Cardiac septum (tissue), 1 donor: ENCODE measurements at places on chromosomes 7 and 10. TPM values are rescaled to one million over a fixed set of nuclear protein-coding genes. Genes with fewer than 3 reads are reported as not detected.

GRCh38 chr7:100211342-100211780 is 8.4 kb upstream of the PVRIG start:
- no peak for DNase-seq

- DNase-seq, result no peak
Observed at GRCh38 chr10:6269953-6270867, 67.5 kb downstream of the PFKFB3 start.

The ITGA8 gene
- 2.5 TPM for total RNA-seq

The BAG3 gene
- 172 TPM for total RNA-seq

- DNase-seq, result peak; percentile 51
Observed at GRCh38 chr10:111116762-111117445, 40.1 kb downstream of the ADRA2A start.

DNA sequence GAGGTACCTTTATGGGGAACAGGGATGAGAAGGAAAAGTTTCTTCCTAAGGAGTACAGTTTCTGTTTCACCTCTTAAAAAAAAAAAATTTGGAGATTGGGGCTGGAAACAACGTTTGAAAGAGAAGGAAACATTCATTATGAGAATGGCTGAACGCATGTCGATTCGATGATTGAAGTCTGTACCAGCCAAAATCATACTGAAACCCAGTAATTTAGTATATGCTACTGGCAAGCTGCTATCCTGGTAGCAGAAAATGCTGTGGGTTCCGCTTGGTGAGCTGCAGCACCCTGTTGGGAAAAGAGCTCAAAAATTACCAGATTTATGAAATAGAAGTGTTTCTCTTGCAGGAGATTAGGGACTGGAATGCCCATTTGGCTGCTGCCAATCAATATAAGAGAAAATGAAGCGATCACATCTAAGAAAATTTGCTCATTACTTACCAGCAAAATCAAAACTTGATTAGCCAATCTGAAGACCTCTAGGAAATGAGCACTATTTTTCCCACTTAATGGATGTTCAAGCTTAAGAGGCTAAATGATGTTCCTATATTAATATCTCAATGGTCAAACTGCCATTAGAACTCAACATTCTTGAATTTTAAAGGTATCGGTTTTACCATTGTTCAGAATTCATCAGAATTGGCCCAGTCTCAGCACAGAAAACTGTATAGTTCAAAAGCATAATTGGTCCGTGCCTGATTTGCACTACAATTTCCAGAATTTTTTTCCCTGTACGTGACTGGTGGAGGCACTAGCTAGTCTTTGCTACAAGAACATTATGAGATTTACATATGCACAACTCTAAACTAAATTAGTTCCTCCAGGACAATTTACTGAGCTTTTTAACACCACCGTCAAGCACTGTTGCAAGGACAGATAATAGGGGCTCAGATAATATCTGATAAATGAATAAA is 1.2 kb upstream of the ITGB1 start:
- no peak for DNase-seq

- DNase-seq, result no peak
Observed at GRCh38 chr7:33673029-33673700, 232.2 kb upstream of the BMPER start.

The PHF14 gene
- 15.6 TPM for total RNA-seq

- no peak for DNase-seq
Observed at GRCh38 chr7:33698041-33698440, 207.3 kb upstream of the BMPER start.

GRCh38 chr10:37490266-37490665 is 364.9 kb downstream of the ANKRD30A start:
- DNase-seq, result no peak

GRCh38 chr7:151226560-151226874 is 488 bp downstream of the ABCF2 start:
- DNase-seq, result no peak

DNA sequence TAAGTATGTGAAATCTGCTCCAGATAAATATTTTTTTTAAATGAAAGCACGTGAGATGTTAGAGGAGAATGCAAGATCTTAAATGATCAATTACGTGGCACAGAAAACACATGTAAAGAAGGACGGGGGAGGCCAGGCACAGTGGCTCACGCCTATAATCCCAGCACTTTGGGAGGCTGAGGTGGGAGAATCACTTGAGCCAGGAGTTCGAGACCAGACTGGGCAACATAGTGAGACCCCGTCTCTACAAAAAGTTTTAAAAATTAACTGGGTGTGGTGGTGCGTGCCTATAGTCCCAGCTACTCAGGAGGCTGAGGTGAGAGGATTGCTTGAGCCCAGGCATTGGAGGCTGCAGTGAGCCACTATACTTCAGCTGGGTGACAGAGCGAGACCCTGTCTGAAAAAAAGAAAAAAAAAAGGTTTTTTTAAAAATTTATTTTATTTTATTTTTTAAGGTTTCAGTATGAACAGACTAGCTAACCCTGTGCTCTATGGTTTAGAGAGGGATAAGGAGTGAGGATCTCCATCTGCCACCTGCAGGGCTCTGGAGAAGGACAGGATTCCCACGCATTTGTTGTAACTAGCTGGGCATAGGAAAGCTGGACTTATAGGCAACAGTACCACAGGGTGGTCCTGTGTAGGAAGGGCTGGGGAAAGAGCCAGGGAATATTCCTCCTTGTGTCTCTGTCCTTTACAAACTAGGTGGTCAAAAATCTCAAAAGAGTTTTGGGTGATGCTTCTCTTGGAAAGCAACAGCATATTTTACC is 113.2 kb downstream of the SPAG6 start:
- DNase-seq, result no peak

DNA sequence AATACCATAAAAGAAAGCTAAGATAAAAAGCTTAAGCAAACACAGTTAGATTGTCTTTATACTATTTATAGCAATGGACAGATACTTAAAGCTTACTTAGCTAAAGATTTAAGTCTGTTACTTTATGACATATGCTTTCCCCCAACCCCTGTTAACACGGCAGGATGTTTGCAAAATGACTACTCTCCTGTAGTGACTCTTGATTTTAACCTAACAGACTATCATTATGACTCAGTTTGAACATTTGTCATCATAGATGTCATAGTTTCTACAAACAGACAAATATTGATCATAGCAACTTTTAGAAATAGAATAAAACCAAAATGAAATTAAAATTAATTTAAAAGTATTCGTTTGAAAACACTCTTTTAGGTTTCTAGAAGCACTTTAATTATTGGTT is 7.8 kb upstream of the COMMD3 start:
- DNase-seq, result no peak

DNA sequence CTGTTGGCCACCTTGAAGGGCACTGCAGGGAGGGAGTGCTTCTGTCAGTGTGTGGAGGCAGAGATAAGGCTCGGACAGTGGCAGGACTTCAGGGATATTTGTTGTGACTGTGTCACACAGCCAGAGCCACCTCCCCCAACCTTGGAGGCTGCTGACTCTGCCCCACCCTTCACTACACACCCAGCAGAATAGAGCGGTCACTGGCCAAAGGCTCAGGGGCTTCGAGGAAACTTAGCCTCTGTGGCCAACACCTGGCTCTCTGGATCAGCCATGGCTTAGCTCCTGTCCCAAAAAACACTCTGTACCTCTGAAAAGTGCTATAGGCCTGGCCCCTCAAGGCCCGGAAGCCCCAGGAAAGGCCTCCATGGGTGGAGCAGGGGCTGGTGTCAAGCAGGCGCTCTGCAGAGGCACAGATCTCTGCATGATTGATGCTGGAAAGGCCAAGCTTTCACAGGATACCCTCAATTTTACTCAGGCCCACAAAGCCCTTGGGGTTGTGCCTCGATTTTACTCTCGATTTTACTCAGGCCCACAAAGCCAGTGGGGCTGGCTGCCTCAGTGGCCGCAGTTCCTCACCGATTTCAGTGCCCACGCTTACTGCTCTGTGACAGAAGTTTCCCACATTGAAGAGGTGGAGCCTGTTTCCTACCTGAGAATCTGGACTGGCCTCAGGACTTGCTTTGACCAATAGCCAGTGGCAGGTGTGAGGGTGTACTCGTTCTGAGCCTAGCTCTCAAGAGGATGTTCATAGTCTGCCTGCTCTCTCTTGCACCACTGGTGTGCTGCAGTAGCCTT is 113.2 kb upstream of the GPR26 start:
- no peak for DNase-seq

DNA sequence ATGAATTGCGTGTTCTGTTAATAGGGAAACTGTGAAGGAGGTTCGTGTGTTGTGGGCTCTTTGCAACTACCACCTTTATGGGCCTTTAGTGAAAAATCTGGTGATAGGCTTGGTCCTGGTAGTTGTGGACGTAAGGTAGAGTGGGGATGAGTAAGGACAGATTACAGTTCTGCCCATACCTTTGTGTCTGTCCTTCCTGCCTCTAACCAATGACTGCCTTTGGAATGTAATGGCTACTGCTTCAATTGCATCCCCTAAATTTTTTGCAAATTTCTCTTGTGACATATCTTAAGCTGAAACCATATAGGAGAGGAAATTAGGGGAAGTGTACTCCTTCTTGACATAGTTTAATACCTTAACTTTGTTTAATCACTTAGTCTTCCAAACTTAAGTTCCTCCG is 82.3 kb downstream of the ADK start:
- DNase-seq, result no peak

DNA sequence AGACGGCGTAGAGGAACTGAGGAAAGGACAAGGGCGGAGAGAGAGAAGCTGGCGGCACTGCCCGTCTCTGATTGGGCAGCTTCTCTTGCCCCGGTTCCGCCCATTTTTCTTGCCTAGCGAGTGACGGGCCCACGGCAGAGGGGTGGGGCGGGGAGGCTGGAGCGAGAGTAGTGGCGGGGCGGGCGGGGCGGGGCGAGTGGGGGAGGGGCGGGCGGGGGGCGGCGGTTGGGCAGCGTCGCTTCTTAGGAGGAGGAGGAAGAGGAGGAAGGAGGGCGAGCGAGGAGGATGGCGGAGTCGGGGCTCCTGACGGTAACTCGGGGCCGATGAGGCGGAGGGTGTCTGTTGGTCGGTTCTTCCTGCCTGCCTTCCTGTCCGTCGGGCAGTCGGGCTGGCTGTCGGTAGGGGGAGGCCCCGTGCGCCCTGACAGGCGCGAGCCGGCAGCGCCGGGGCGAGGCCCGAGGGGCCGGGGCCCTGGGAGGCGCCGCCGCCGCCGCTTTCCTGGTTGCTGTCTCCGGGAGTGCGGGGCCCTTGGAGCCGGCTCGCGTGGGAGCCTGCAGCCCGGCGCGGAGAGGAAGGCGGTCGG is at the start of gene SHOC2:
Gene SHOC2 (plus strand): TSS at position 256 of the 583 bp plus-strand sequence. CDS start 44,755 bp downstream, outside the sequence.
- peak; percentile 99 for DNase-seq

DNA sequence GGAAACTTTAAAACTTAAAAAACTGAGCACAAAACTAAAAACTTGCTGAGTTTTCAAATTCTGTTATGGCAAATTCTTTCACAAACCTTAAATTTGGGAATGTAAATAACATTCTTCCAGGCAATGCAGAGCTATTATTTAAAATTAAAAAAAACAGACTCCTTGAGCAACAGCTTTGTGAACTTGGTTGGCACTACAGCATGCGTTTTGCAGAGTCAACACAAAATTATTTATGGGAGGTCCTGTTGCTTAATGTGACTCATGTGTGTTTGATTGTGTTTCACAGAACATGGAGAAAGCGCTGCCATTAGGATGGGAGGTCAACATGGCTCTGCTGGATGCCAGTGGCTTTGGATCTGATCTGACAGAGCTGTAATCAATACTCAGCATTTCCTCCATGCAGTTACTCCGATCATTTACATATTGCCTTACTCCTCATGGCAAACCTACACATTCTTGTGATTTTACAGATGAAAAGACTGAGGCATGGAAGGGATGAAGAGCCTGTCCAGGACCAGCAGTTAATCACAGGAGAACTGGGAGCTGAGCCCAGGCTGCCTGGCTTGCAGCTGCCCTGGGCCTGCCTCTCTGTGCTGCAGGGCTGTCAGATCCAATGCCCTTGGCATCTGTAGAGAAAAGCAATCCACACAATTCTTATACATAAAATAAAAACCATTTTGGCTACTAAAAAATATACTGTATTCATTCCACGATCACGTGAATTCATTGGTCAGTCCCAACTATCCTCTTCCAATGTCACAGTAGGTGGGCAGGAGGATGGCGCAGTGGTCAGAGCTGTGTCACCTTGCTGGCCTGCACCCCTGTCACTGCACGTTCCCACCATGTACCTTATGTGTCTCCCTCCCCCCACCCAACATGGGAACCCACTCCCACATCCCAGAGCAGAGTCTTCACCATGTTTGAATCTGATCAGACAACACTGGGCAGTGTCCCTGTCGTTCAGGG is 200.9 kb downstream of the CXCL12 start:
- no peak for DNase-seq

DNA sequence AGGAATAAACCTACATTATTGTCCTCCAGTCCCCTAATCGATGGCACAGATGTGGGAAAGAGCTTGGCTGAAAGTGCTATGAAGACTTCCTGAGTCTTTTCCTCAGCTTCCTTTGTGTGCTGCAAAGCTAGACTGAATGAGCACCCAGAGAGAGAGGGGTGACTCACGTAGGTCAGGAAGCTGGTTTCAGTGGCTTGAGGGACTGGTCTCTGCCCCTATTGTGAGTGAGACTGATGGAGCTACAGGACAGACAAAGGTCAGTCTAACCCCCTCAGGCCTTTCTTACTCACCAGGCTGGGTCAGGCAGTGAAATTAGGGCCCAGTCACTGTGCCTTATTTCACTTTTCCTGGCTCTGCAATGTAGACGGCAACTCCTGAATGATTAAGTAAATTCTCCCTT is 171.1 kb upstream of the GRB10 start:
- no peak for DNase-seq

GRCh38 chr10:93595378-93596161 is 5.5 kb downstream of the RBP4 start:
- no peak for DNase-seq

The TRUB1 gene
- 24.3 TPM for total RNA-seq

DNA sequence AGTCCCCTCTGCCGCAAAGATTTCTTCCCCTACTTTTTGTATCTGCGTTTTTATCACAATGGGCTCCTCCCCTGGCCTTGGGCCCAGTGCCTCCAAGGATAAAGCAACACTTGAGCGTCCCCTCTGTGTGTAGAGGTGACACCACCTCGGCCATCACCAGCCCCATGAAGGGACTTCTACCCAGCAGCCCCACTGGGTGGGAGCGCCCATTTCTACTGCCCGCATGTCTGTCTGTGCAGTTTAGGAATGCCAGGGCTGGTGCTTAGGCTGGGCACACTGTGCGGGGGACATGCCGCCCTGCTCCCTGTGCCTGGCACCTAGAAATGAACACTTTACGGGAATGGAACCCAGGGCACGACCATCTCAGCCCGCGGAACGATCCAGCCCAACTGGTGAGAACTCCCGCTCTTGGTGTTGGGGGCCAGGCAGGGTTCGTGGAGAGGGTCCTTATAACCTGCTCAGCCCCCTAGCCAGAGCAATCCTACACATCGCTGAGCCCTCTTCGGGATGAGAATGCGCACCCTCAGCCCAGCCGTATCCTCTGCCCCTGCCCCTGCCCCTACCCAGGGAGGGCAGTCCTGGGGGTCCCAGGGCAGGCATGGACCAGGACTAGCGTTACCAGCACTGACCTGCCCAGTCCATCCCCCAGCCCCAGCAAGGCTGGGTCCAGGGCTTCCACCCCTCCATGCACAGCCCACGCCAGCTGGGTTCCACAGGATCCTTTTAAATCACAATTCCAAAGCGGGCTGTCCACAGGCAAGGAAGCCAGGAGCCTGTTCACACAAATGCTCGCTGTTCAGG is 12.8 kb downstream of the CRYGN start:
- no peak for DNase-seq

The GPR146 gene
- total RNA-seq, result 12.6 TPM

The PDE6C gene
- total RNA-seq, result not detected

- DNase-seq, result no peak
Observed at GRCh38 chr10:120688928-120689327, 162.2 kb upstream of the WDR11 start.

The HSPA12A gene
- total RNA-seq, result 8.1 TPM
